ENCODE measurements at places on chromosomes 1 and 21.

GRCh38 chr1:65021795-65022194 lies 55.4 kb upstream of the JAK1 start:
- DNase-seq = no peak

DNA sequence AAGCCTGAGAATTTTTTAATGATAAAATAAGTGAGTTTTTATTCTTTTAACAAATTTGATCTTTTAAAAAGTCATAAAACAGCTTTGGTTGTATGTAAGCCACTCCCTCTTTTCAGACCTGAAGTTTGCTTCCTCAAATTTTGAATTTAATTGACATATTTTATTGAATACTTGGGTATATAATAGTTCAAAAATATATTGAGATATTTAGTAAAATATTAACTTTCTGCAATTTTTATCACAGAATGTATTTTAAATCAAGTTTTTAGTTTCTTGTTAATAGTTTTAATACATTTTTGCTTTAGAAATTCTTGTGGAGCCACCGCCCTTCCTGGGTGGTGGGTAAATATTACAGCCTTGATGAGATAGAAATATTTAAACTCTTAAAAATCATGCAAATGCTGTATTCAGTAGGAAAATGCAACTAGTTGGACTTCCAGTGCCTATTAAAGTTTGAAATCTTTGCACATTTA lies 867 bp downstream of the PTPRC start:
- DNase-seq = no peak

- DNase-seq = no peak
These were observed 11.2 kb upstream of the ADAMTSL4 start for GRCh38 chr1:150537732-150538684.

DNA sequence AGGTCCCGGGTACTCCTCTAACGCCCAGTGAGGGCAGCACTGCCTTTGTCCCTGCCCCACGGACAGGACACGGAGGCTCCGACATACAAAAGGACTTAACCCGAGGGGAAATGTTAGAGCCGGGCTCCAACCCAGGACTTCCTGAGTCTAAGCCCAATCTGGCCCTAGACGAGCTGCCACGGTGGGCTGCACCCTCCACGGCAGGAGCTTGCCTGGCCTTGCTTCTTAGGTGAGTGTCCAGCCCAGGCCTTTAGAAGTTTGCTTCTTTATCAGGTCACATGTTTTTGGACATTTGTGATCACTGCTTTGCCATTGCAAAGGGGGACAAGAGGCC lies 11.0 kb upstream of the TMEM200B start:
- no peak for DNase-seq

- no peak for DNase-seq
These were observed 608 bp upstream of the MX2 start for GRCh38 chr21:41361053-41361785.

GRCh38 chr1:39825432-39825941 lies 36.8 kb upstream of the BMP8B start:
- no peak for DNase-seq

- no peak for DNase-seq
These were observed 32.6 kb upstream of the HTR1D start for GRCh38 chr1:23249787-23250454.

DNA sequence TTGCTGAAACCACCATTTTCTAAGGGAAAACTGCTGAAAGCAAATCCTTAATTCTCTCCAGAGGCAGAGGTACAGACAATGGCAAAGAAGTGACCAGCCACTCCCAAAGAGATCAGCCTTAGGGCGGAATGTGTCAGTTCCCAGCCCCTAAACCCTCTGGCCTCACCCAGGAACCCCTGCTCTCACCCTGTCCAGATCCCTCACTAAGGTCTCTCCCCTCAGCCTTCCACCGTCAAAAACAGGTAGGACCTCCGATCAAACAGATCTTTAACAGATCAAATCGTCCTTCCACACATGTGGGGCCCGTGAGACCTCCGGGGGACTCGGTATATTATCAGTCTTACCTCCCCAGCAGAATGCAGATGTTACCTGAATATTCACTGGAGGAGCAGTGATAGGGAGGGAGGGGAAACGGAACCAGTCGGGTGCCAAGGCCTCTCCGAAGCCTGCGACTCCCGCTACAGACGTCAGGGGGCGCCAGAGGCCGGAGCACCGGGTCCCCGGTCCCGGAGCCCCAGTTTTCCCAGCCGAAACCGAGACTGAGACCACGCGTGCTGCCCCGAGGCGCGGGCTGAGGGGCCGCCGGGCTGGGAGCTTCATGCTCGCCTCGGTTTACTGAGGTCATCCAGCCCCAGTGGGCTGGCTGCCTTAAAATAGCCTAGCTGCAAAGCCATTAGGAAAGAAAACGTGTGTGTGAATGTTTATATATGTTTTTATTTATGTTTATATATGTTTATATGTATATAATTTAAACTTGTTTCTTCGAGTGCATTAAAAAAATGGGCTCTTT lies 23.6 kb downstream of the GPA33 start:
- peak; percentile 52 for DNase-seq

GRCh38 chr21:31343680-31344480 lies at the start of gene TIAM1:
TIAM1 (minus strand) TSS chr21:31344261; CDS start chr21:31266972, 77,289 bp downstream.
- no peak for DNase-seq

GRCh38 chr1:86733340-86733739 lies 29.0 kb downstream of the SH3GLB1 start:
- DNase-seq = no peak

DNA sequence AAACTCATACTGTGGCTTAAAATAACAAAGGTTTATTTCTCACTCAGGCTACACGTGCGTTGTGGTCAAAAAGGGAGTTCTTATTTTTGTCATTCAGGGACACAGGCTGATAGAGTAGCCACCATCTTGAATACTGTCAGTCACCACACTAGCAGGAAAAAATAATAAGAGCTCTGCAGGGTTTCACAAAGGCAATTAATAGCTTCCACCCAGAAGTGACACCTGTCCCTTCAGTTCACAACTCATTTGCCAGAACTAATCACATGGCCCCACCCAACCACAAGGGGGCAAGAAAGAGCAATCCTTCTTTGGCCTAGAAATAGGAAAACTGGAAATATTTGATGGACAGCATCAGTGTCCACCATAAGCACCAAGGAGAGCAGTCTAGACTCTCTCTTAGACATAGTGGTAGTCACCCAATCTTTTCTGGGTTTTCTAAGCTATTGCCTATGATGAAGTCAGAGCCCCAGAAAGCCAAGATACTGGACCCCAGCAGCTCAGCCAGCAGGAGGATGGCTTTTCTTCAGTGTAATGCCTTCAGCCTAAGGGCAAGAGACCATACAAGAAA lies 8.2 kb downstream of the HAPLN2 start:
- DNase-seq = no peak

- DNase-seq = peak; percentile 58
These were observed 13.9 kb upstream of the TMEM222 start for GRCh38 chr1:27307874-27308598.

- DNase-seq = no peak
These were observed 6.1 kb upstream of the C1orf53 start for GRCh38 chr1:197896301-197896700.

DNA sequence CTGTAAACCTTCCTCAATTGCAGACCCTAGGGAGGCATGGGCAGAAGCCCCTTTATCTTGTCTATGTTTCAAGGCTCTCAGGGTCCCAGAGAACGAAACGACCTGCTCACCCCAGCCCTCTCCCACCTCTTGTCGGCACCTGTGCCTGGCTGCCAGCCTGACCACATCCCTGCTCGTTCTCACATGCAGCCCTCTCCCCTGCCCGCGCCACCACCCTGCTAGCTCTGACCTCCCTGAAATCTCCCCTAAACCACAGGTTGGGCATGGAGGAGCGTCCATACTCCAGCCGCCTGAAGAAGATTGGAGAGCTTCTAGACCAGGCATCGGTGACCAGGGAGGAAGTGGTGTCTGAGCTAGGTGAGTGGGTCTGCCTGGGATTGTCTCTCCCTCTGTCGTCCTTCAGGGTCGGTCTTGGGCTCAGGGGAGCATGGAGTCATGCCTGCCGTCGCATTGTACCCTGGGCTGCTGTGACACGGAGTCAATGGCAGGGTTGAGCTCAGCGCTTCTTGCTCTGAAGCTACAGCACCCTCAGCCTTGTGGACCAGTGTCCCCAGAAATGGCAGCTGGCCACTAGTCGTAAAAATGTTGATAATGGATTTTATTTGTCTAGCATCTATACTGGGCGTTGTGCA lies 3.6 kb downstream of the ADPRS start:
- DNase-seq = no peak

DNA sequence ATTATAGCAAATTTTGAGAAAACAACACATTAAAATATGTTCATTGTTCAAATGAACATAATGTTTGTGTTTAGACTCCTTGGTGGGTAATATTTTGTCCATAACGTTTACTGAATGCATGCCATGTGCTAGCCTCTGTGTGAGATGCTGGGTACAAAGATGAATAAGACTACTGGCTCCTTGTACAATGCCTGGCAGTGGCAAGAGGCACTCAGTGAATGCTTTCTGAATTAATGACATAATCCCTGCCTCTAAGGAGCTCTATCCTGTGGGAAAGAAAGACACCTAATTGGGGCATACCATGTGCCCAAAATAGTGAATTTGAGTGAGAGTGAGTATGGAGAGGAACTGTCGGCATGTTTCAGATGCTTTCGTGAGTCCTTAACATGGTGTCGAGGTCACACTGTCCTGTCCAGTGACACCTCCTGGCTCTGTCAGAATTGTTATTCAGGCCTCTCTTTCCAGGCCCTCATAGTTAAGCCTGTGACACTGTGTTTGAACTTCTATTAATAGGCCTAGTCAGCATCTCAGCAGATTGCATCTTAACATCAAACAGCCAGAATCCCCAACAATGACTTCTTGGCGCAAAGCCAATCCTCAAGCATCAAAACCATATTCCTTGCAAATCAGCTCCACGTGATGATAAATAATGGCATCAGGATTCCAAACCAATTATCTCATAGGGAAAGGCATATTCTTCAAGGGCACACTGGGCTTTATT lies 32.8 kb upstream of the S1PR1 start:
- no peak for DNase-seq

- DNase-seq = no peak
These were observed 77.6 kb downstream of the RGL1 start for GRCh38 chr1:183882335-183883167.

- no peak for DNase-seq
These were observed 84.3 kb downstream of the KCNK2 start for GRCh38 chr1:215166886-215167285.

GRCh38 chr1:245378745-245379144 lies 224.0 kb downstream of the KIF26B start:
- DNase-seq = no peak

DNA sequence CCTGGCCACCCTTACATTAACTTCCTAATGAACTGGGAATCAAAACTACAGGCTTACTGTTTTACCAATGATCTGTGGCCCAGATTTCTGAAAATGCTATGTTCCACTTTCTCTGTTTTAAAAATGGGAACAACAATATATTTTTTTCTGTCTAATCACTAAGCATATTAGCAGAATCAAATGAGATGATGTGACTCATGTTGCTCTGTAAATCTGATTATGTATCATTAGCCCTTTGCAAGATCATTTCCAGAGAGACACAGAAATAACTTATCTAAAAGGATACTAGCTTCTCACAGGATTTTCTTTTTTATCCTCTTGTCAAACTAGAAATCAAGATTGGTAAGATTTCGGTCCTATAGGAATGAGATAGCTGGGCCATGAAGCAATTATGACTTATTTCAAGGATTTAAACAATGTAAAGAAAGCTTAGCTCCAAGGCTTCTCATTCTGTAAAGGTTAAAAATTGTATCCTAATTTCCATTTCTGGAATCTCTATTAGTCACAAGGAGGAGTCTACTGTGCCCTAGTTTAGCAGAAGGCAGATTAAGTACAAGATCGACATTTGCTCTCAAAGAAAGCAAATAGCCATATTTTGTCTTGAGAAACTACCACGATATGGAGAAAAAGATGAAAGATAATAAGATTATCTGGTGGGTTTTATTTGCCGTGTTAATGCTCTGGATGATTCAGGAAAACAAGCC lies 32.4 kb upstream of the CAMSAP2 start:
- DNase-seq = no peak

DNA sequence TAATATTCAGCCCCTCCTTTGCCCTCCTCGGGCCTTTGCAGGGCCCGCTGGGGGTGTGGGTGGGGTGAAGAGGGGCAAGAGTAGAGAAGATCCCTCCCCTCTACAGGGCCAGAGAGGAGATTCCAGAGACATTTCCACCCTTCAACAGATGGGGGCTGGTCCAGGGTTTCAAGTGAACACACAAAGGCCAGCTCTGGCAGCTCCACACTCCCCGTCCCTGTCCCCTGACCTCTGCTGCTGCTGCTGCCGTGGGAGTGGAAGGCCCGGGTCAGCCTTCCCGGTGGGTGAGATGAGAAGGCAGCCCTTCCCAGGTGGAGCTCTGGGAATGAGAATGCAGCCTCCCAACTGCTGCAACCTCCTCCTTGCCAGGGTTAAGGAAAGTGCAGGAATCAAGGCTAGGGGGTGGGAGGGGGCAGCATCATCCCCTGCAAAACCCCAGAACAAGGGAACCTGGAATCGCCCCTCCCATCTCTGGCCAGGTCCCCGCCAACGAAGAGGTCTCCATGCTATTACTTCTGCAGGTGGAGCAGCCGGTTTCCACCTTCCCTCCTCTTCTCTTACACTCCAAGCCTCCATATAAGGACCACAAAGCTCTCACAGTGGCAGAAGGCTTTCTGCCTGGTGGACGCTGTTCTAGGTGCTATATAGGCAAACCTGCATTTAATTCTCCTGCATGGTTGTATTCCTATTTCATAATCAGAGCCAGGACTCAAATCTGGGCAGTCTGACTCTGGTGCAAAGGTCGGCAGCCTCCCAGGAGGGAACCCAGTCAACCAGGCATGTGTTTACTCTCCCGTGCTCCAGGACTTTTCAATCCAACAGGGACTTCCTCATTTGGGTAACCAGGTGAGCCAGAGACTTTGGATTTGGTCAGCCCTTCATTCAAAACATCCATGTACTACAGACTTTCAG lies 22.9 kb upstream of the ARHGEF10L start:
- no peak for DNase-seq

- no peak for DNase-seq
These were observed 18.4 kb upstream of the UQCRHL start for GRCh38 chr1:15825800-15826199.

GRCh38 chr1:54099061-54099610 lies 45.7 kb downstream of the TCEANC2 start:
- DNase-seq = no peak

DNA sequence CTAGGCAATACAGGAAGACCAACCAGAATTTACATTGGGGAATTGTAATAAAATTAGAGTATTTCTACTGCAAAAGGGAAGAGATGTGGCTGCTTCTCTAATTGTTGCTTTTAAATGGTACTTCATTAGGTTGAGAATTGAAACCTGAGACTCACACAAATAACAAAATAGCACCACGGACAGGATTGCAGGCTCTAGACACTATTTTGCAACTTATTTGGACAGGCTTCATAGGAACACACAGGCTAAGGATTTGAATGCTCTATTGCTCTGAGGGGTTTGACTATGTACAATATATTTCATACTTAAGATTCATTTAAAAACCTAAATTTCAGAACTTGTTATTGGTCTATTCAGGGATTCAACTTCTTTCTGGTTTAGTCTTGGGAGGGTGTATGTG lies 79.6 kb downstream of the ATP1B1 start:
- DNase-seq = no peak

All from NCI-H2107 (cell line).